Stimulated activated CD8-positive, alpha-beta memory T cell treated with anti-CD3 and anti-CD28 coated beads, Interleukin-2, amount 100 ng/mL, for 1 hour (primary cell): ENCODE measurements at places on chromosomes 4 and X.

DNA sequence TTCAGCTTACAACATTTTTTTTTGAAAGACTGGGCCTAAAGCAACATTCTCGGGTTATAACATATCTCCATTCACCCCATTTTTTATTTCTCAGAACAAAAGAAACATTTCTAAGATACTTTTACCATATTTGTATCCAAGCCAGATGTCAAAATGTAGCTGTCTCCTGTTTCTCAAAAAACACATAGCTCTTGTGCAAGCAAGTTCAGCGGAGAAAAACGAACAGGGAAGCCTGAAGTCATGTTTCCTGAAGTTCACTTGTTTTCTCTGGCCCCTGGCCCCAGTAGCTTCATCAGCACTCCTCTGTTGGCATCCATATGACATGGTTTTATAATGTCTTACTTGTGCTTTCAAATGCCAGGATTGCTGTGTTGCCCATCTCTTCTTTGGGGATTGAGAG is 218.2 kb downstream of the BANK1 start:
- no peak for DNase-seq

- no peak for DNase-seq
Observed at GRCh38 chr4:41670530-41670929, 78.0 kb downstream of the PHOX2B start.

DNA sequence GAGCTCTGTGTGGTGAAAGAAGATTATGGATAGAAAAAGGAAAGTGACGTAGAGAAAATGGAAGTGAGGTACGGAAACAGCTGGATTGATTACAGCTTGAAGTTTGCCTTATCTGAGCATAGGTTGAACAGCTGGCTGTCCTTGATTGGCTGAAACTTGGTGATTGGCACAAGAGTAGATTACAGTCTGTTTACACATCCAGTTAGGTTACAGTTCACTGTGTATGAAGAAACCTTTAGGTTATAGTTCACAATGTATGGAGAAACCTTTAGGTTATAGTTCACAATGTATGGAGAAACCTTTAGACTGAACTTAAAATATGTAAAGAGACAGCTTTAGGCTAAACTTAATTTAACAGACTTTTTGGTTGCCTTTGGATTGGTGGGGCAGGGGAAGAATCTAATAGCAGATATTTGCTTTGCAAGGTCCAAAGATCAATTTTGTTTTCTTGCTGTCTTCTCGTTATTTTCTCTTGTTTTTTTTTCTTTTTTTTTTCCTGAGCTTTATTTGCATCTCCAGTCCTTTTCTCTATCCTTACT is 15.6 kb upstream of the ART3 start:
- no peak for DNase-seq

GRCh38 chr4:189092581-189092980 is 848.1 kb upstream of the FRG1 start:
- no peak for DNase-seq

GRCh38 chr4:115113506-115114106 is at the start of gene NDST4:
NDST4 (minus strand) TSS chr4:115113620; CDS start chr4:115077036, 36,584 bp downstream.
- no peak for DNase-seq

DNA sequence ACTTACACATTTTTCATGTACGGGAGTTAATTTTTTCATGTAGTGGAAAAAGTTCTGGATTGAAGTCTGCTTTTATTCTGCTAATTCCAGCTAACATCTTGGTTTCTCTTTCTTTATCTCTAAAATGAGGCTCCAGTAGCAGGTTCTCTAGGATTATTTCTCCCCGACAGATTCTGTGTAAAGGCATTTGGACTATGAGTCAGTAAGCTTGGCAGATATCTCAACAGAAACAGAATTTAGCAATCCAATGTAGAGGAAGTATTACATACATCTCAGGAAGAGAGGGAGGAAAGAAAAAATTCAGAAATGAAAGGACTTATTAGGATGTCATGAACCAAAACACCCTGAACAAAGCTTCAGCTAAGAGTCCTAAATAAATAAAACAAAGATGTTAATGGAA is 1682.3 kb upstream of the TENM3 start:
- no peak for DNase-seq

GRCh38 chr4:48693856-48694574 is 86.1 kb downstream of the FRYL start:
- no peak for DNase-seq

DNA sequence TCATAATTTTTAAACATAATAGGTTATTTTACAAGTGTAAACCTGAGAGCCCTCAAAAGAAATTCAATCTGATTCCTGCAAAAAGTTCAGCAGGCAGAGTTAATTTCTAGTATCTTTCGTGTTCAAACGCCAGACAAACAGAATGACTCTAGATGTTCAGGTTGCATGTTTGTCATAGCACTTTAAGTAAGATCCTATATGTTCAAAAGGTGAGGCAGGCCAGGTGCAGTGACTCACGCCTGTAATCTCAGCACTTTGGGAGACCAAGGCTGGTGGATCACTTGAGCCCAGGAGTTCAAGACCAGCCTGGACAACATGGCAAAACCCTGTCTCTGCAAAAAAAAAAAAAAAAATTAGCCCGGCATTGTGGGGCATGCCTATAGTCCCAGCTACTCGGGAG is 1.1 kb upstream of the RASSF6 start:
- DNase-seq: no peak

GRCh38 chrX:38817004-38817703 is 15.9 kb downstream of the MID1IP1 start:
- no peak for DNase-seq

- no peak for DNase-seq
Observed at GRCh38 chrX:151729056-151729725, 5.4 kb upstream of the CNGA2 start.

GRCh38 chr4:161642708-161643107 is 521.1 kb downstream of the FSTL5 start:
- DNase-seq: no peak

GRCh38 chrX:119685225-119686066 is 7.5 kb downstream of the SEPTIN6 start:
- no peak for DNase-seq

GRCh38 chr4:14837860-14838259 is 164.4 kb upstream of the CPEB2 start:
- no peak for DNase-seq

DNA sequence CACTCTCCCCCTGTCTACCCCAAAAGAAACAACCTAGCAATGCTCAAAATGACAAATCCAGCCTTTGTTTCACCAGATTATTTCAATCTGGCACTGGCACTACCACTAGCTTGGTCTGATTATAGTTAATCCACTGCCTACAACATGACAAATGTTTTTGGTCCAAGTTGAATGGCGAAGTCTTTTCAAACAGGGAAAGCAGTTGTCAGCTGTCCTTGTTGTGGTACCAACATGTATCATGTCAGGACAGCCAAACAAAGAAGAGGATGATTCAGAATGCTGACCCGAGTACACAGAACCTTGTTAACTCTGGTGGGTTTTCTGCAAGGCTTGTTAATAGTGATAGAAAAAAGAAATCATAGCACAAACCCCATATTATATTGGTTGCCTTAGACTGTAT is 160.8 kb upstream of the ANK2 start:
- no peak for DNase-seq

DNA sequence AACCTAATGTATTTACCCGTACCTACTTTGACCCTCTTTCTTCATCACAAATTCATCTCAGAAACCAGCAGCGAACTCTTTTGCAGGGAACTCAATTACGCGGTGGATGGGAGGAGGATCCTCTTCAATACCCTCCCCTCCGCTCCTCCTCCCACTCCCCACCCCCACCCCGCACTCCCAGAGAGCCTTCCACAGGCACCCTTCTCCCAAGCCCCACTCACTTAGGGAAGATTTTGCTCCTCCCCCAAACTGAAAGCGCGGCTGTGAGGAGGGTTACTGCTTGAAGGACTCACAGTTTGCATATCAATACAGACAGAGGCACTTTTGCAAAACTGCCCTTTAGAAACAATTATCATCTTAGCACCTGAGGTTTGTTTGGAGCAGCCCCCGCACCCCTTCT is 960 bp upstream of the IL1RAPL1 start:
- DNase-seq: no peak

- DNase-seq: no peak
Observed at GRCh38 chr4:98473046-98473445, 185.4 kb downstream of the TSPAN5 start.

- DNase-seq: no peak
Observed at GRCh38 chr4:6221301-6221850, 21.0 kb upstream of the JAKMIP1 start.

- no peak for DNase-seq
Observed at GRCh38 chr4:112910109-112910736, 139.2 kb upstream of the ANK2 start.

GRCh38 chr4:133493776-133494175 is 344.7 kb downstream of the PCDH10 start:
- no peak for DNase-seq

DNA sequence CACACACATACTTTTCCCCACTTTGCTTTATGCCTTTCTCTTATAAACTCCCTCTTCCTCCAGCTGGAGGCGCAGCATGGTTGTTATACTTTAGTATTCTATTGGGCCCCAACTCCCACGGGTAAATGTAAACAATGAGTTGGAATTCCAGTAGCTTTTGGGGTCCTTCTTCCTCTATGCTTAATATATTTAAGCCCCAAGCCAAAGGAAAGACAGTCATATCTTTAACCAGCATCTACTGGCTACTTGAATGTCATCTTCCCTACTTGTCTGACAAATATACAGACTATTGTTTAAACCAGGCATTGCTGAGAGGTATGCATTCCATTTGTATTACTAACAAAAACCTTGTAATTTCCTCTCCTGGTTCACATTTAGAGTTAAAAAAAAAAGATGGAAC is 72.9 kb downstream of the WDR19 start:
- no peak for DNase-seq

DNA sequence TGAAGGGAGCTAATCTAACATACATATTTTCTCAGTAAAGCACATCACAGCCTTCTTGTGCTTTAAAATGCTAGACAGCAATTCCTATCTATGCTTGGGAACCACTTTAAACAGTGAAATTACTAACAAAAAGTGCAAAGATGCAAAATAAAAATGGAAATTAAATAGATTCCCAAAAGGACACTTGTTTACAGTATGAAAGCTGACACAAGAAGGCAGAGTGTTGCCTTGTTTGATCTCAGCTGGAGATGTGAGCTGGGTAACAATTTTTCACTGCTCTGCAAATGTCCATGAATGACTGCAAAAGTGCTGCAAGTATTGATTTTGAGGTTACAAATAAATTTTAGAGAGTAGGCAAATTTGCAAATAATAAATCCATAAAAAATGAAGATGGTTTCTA is 22.3 kb downstream of the GRIA2 start:
- DNase-seq: no peak

DNA sequence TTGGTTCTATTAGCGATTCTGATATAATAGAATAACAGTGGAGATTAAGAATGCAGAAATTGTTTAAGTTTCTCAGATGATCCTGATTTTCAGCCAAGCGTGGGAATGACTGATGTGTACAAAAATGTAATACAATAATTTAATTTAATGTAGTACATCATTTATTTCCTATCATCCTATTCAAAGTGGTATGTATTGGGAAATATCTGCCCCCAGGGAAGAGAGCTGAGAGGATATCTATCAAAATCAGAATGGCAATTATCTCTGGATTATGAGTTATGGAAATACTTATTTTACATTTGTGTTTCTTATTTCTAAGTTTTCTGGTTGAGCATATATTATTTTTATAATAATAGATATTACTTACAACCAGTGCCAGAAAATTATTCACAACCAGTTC is 3.9 kb downstream of the FABP2 start:
- DNase-seq: no peak

DNA sequence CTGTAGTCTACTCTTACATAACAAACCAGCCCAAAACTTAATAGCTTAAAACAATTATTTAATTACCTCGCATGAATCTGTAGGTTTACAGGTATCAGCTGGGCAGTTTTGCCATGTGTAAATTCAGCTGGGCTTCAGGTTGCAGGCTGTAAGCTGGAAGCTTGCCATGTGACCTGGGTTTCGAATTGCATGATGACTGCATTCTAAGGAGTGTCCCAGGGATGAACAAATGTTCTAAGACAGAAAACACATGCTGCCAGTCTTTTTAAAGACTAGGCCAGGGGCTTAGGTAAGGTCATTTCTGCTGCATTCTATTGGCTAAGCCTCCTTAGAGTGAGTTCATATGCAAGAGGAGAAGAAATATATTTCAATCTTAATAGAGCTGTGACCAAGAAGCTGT is 44.8 kb downstream of the GRIA2 start:
- no peak for DNase-seq

DNA sequence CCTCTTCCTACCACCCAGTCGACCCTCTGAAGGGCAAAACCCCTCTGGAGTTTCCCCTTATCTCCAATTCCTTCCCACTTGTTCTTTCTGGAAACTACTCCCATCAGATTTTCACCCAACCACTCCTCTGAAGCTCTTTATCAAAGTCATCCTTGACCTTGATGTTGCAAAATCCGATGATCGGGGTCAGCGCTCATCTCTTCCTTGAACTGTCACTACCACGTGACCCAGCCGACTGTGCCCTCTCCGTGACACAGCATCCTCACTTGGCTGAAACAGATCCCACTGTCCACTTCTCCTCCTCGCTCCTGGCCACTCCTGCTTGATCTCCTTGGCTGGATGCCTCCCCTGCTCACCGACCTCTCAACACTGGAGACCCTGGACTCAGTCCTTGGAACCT is 1.1 kb downstream of the CFAP99 start:
- DNase-seq: no peak

DNA sequence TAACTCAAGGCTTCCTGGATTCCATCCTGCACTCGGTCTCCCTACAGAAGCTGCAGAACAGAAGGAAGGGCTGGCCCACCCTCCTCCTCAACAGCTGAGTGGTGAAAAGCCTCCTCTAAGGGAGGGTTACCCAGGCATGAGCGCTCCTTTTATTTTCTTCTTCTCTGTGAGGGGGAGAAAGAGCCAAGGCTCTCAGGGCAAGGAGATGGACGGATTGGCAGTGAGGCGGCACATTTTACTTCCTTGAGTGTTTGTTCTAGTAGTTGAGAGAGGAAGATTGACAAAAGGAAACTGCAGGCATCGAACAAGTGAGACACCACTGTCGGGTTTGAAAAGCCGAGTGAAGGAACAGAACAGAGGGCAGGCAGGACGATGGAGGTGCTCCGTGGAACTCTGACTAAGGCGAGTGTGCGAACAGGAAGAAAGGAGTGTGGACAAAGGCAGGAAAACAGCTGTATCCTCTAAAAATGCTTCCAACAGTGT is 38.4 kb upstream of the STS start:
- no peak for DNase-seq

GRCh38 chr4:118757761-118758251 is 72.6 kb downstream of the METTL14 start:
- DNase-seq: no peak

- DNase-seq: no peak
Observed at GRCh38 chr4:121717680-121718237, 21.0 kb upstream of the ANXA5 start.
